ENCODE measurements at places on chromosomes 13 and 19. TPM values are rescaled to one million over a fixed set of nuclear protein-coding genes. Genes with fewer than 3 reads are reported as not detected.
A peak's percentile ranks its signal among the peaks of the same experiment; 100 is the strongest.

DNA sequence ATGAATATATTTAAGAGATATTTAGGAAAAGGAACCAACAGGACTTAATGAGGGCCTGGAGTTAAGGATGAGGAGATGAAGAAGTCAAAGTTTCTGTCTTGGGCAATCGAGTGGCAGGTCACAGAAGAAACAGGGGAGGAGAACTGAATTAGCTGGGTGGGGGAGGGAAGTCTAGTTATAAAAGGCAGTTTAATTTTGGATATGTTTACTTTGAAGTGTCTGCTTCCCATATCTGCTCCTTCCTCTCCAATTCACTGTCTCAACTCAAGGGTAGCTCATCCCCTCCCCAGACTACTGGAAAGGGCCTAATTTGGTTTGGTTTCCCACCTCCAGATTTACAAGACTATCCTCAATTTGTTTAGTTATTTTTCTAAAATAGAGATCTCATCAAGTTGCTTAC is 195.9 kb downstream of the VWA8 start:
- DNase-seq: no peak

DNA sequence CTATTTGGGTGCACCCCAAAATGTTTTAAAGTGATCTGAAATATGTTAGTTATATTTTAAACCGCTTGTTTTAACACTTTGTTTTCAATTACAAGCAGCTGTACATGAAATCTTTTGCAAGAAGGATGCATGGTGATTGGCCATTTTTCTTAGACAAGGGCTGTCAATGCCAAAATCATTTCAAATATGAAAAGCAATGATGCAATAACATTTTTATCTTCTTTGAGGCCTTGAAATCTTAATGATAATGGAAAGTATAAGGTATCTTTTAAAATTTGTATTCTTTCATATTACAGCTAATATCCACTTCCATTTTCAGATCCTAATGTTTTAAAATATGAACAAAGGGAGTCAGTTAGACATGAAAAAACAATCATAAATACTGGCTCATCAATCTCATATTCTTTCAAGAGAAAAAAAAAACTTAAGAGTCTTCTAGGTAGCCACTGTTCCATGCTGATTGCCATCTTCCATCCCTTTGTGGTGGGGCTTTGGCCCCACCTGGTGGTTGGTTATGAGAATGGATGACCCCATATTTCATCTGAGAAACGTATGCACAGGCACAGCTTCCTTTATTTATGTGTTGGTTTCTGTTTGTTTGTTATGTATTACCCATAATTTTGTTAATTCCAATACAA is 330.3 kb upstream of the MIR17HG start:
- peak; percentile 67 for DNase-seq

GRCh38 chr13:106477303-106477702 is 58.2 kb downstream of the EFNB2 start:
- DNase-seq: no peak

GRCh38 chr19:33376941-33377557 is 3.5 kb downstream of the CEBPG start:
- DNase-seq: no peak

GRCh38 chr19:34678421-34678820 is 943 bp downstream of the ZNF302 start:
- no peak for DNase-seq

Gene FCAR
- polyA plus RNA-seq: not detected

Gene PNMA8C
- polyA plus RNA-seq: 1.3 TPM

- DNase-seq: no peak
These were observed 70.3 kb downstream of the TEX29 start for GRCh38 chr13:111390522-111391270.

- no peak for DNase-seq
These were observed 35.1 kb downstream of the ENOX1 start for GRCh38 chr13:43751624-43752023.

DNA sequence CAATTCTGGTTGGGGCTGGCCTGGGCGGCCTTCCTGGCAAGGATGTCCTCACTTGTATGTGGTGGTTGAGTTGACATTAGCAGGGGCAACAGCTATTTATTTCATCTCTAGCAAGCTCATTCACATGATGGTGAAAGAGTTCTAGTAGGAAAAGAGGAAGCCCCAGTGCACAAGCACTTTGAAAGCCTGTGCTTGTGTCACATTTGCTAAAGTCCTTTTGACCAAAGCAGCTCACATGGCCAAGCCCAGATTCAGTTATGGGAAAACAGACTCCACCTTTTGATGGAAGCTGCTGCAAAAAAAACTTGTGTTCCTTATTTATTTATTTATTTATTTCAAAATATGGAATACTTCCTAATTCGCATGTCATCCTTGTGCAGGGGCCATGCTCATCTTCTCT is 17.2 kb downstream of the GTF2F2 start:
- no peak for DNase-seq

Gene SMIM24
- polyA plus RNA-seq: 0.12 TPM

Data from SK-N-SH (cell line).